Stimulated activated CD4-positive, alpha-beta T cell treated with anti-CD3 and anti-CD28 coated beads, Interleukin-1b, Interleukin-23, amount 100 ng/mL, for 4 hours (primary cell): ENCODE measurements at places on chromosomes 2 and 18.

- no peak for DNase-seq
Observed at GRCh38 chr18:38475686-38476085, 910.1 kb upstream of the CELF4 start.

- no peak for DNase-seq
Observed at GRCh38 chr18:63603772-63604171, 16.6 kb downstream of the SERPINB13 start.

- DNase-seq, result no peak
Observed at GRCh38 chr2:52141076-52141475, 1109.1 kb upstream of the NRXN1 start.

- no peak for DNase-seq
Observed at GRCh38 chr18:8416212-8417019, 192.8 kb upstream of the RAB12 start.

DNA sequence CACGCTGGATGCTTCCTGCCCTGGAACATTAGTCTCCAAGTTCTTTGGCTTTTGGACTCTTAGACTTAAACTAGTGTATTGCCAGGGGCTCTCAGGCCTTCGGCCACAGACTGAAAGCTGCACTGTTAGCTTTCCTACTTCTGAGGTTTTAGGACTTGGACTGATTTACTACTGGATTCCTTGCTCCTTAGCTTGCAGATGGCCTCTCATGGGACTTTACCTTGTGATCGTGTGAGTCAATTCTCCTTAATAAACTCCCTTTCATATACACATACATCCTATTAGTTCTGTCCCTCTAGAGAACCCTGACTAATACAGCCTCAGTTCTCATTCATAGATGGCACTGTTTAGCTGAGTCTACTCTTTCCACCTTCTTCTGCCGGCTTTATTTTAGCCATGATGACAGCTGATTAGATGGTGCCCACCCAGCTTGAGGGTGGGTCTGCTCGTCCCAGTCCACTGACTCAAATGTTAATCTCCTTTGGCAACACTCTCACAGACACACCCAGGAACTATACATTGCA, 389.1 kb downstream of the NYAP2 start:
- DNase-seq, result no peak

- no peak for DNase-seq
Observed at GRCh38 chr2:67548317-67549201, 151.4 kb downstream of the ETAA1 start.

- no peak for DNase-seq
Observed at GRCh38 chr2:144669196-144669987, 149.5 kb upstream of the ZEB2 start.

DNA sequence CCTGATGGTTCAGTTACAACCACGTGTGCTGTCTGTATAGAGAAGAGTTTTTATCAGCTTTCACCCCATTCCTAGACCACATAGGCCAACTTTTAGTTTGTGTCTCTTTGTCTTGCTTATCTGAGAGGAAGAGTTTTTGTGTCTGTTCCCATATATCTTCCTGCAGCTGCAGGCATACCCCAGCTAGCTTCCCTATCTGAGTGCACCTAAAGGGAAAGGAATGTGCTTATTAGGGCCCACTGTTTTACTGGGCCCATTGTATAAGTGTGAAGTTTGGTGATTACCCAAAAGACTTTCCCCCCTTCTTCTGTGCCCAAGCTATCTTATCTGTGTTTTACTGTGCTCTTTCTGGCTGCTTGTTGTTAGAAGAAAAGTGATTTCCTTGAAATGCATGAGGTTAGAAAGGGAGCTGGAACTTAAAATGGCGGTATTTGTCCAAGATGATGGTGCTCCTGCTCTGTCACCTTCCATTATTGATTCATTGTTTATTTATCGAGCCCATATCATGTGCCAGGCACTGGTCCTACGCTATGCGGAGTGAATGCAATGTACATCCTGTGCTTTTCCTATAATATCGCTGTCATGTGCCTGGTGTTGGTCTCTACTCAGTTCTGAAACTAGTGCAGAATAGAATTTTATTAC, 57.2 kb downstream of the NYAP2 start:
- DNase-seq, result no peak
